ENCODE measurements at places on chromosomes 4 and X.

- no peak for DNase-seq
These were observed 64.0 kb downstream of the GPRASP3 start for GRCh38 chrX:102784550-102784949.

GRCh38 chr4:80071604-80072227 is 1.3 kb downstream of the ANTXR2 start:
- no peak for DNase-seq

DNA sequence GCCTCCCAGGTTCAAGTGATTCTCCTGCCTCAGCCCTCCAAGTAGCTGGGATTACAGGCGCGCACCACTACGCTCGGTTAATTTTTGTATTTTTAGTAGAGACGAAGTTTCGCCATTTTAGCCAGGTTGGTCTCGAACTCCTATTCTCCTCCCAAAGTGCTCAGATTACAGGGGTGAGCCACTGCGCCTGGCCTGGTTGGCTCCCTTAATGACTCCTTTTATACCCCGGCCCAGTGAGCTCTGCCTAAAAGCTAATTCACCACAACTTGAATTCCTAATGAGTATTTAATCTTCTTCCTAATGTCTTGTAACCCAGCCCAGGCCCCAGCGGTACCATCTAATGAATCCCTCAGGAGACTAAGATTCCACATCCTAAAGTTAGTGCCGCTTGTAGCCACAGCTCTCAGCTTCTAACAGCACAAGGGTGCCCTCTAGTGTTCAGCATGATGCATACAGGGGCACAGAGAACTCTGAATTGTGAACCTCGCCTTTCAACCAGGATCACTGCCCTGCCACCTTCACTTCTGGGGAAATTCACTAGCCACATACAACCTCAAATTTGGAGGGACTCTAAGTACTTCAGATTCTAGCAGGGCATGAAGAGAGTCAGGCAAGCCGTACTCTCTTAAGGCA is 89.5 kb downstream of the OR13H1 start:
- DNase-seq = no peak

GRCh38 chr4:12447451-12447850 is 1018.8 kb upstream of the HS3ST1 start:
- DNase-seq = no peak
